ENCODE measurements at places on chromosomes 4 and X. TPM values are rescaled to one million over a fixed set of nuclear protein-coding genes. Genes with fewer than 3 reads are reported as not detected.

Gene GNRHR
- not detected for total RNA-seq

Gene SSX4
- total RNA-seq = not detected

Gene PRSS12
- not detected for total RNA-seq

- no peaks in the 10 kb centered on the region for H3K36me3 ChIP-seq
- no peak overlapping the region for H3K4me3 ChIP-seq
- H3K27me3 ChIP-seq = no peaks in the 10 kb centered on the region
- DNase-seq = no peak
- H3K27ac ChIP-seq = no peak overlapping the region
These were observed 37.3 kb downstream of the TSC22D3 start for GRCh38 chrX:107738272-107738671.

- H3K4me3 ChIP-seq = no peak overlapping the region
- no peak for DNase-seq
- H3K36me3 ChIP-seq = no peaks in the 10 kb centered on the region
These were observed 24.2 kb upstream of the ARHGEF9 start for GRCh38 chrX:63809173-63809572.

- no peaks in the 10 kb centered on the region for H3K27me3 ChIP-seq
- no peaks in the 10 kb centered on the region for H3K36me3 ChIP-seq
- H3K4me1 ChIP-seq = no peaks in the 10 kb centered on the region
- H3K4me3 ChIP-seq = no peak overlapping the region
These were observed 50.4 kb downstream of the ABLIM2 start for GRCh38 chr4:8108261-8108660.

GRCh38 chr4:10212400-10212799 is 95.8 kb upstream of the WDR1 start:
- no peaks in the 10 kb centered on the region for H3K36me3 ChIP-seq
- no peak for DNase-seq

Gene GASK1B
- 0.29 TPM for total RNA-seq

- H3K27ac ChIP-seq = no peak overlapping the region
- H3K36me3 ChIP-seq = no peaks in the 10 kb centered on the region
- DNase-seq = no peak
- H3K4me1 ChIP-seq = no peaks in the 10 kb centered on the region
- no peaks in the 10 kb centered on the region for H3K27me3 ChIP-seq
- no peak overlapping the region for H3K4me3 ChIP-seq
These were observed 1511.1 kb downstream of the TECRL start for GRCh38 chr4:62898115-62898514.

- H3K4me1 ChIP-seq = no peaks in the 10 kb centered on the region
- no peaks in the 10 kb centered on the region for H3K27me3 ChIP-seq
- H3K27ac ChIP-seq = no peak overlapping the region
- H3K4me3 ChIP-seq = no peak overlapping the region
- H3K36me3 ChIP-seq = no peaks in the 10 kb centered on the region
- DNase-seq = peak; percentile 15
These were observed 27.3 kb downstream of the PRDX4 start for GRCh38 chrX:23694606-23695005.

Gene SLC34A2
- total RNA-seq = not detected

DNA sequence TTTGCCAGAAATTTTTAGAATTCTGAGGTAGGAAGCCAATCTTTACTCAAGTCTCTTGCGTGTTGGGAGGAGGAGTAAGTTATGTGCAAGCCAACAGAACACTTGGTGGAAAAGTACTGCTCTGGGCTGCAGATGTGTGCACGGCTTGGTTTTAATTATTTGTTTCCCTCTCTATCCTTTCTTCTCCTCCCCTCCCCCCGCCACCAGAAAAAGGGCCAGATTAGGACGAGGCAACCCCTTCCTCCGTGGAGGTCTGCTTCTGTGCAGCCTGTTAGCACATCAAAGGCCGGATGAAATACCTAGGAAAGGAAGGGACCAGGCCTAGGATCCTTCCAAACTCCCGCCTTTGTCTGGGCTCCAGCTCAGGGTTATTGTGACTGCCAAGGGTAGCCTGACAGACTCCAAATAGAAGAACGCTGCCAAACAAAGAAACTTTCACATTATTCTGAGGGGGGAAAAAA is 1.0 kb upstream of the PGRMC1 start:
- H3K36me3 ChIP-seq = no peaks in the 10 kb centered on the region
- no peak for DNase-seq
- peaks cover 17% of the 10 kb centered on the region for H3K4me1 ChIP-seq
- no peaks in the 10 kb centered on the region for H3K27me3 ChIP-seq
- no peak overlapping the region for H3K4me3 ChIP-seq

Gene USP17L27
- not detected for total RNA-seq

- H3K4me3 ChIP-seq = no peak overlapping the region
- no peaks in the 10 kb centered on the region for H3K36me3 ChIP-seq
- H3K27me3 ChIP-seq = no peaks in the 10 kb centered on the region
- H3K4me1 ChIP-seq = no peaks in the 10 kb centered on the region
These were observed 276.5 kb downstream of the PPP4R3C start for GRCh38 chrX:27186671-27187070.

- no peak overlapping the region for H3K27ac ChIP-seq
- no peaks in the 10 kb centered on the region for H3K27me3 ChIP-seq
- no peak for DNase-seq
- H3K4me1 ChIP-seq = peaks cover 8% of the 10 kb centered on the region
- H3K4me3 ChIP-seq = no peak overlapping the region
These were observed 4.2 kb upstream of the ZXDB start for GRCh38 chrX:57587607-57588006.

DNA sequence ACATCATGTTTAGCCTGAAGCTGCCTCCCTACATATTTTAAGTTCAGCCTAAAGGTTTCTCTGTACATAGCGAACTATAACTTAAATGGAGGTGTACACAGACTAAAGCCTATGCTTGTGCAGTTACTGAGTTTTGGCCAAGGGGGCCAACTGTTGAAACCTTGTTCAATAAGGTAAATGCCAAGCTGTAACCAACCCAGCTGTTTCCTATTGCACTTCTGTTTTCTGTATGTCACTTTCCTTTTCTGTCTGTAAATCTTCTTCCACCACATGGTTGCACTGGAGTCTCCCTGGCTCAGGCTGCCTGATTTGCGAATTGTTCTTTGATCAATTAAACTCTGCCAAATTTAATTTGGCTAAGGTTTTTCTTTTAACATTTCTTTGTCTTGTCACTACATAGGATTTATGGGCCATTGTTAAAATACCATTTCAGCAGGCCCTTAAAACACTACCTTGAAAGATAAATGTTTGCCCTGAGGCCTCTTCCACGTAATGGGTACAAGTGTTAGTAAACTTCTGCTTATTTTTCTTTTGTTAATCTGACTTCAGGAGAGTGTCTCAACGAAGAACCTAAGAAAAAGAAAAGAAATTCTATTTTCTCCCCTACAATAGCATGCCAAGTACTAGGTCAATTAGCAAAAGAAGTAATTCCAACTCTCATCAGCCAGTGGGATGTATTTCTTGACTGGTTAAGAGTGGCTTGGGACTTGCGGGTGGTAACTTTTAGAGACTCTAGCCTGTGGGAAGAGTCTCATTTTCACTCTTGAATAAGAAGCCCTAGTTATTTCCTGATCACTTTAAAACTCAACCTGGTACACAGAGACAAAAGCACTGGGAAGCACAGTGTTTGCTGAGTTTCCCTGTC is 45.7 kb upstream of the PRSS12 start:
- H3K36me3 ChIP-seq = no peaks in the 10 kb centered on the region
- no peaks in the 10 kb centered on the region for H3K4me1 ChIP-seq
- no peaks in the 10 kb centered on the region for H3K27me3 ChIP-seq
- H3K4me3 ChIP-seq = no peak overlapping the region
- no peak for DNase-seq

GRCh38 chrX:35351212-35351611 is 408.6 kb downstream of the FAM47B start:
- no peaks in the 10 kb centered on the region for H3K4me1 ChIP-seq
- no peak overlapping the region for H3K4me3 ChIP-seq
- H3K27me3 ChIP-seq = no peaks in the 10 kb centered on the region
- H3K27ac ChIP-seq = no peak overlapping the region
- H3K36me3 ChIP-seq = no peaks in the 10 kb centered on the region
- DNase-seq = no peak

DNA sequence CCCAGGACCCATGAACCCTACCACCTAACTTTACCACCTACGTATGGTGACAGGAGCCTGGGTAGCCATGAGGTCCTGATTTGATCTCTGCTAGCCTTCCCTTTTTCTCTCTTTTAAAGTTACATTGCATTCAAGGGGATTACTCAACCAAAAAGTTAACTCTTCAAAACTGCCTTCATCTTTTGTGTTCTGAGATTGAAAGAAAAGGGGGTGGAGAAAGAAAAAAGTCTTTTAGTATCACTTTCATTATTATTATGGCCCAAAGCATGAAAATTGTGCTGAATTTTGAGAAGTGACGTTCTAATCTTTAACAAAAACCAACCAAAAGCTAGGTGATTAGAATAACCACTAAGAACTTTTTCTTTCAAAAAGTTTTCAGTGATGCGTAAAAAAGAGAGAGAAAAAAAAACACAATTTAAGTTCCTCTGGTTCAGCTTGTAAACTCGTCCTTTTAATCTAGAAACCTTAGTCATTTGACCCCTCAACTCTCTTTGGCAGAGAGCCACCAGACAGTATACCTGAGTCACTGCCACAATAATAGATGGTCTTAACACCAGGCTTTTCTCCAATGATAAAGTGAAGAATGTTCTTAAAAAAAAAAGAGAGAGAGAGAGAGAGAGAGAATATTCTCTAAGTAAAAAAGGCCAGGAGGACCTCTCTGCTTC is 347.4 kb upstream of the FGF13 start:
- no peaks in the 10 kb centered on the region for H3K27me3 ChIP-seq
- DNase-seq = no peak
- no peak overlapping the region for H3K4me3 ChIP-seq

Gene PSAPL1
- not detected for total RNA-seq

DNA sequence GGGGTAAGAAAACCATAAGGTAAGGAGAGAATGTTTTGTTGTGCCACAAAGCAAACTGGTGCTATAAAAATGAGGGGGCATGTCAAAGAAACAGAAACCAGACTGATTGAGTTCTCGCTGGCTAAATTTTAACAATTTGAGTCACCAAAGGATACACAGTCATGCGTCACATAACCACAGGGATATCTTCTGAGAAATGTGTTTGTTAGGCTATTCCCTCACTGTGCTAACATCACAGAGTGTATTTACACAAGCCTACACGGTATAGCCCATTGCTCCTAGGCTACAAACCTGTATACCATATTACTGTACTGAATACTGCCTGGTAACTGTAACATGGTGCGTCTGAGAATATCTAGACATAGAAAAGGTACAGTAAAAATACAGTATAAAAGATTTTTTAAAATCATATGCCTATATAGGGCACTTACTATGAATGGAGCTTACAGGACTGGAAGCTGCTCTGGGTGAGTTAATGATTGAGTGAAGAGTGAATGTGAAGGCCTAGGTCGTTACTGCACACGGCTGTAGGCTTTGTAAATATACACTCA is 50.1 kb downstream of the FBXW7 start:
- no peak overlapping the region for H3K4me3 ChIP-seq
- no peaks in the 10 kb centered on the region for H3K36me3 ChIP-seq
- H3K4me1 ChIP-seq = peaks cover 19% of the 10 kb centered on the region
- DNase-seq = peak; percentile 30

GRCh38 chr4:15562623-15563022 is 92.5 kb downstream of the FBXL5 start:
- H3K36me3 ChIP-seq = no peaks in the 10 kb centered on the region
- H3K27me3 ChIP-seq = no peaks in the 10 kb centered on the region
- DNase-seq = no peak
- H3K27ac ChIP-seq = no peak overlapping the region
- H3K4me3 ChIP-seq = no peak overlapping the region

GRCh38 chr4:163148466-163149336 is 18.0 kb downstream of the NAF1 start:
- peaks cover 5% of the 10 kb centered on the region for H3K36me3 ChIP-seq
- DNase-seq = no peak
- no peak overlapping the region for H3K4me3 ChIP-seq
- no peaks in the 10 kb centered on the region for H3K27me3 ChIP-seq
- H3K27ac ChIP-seq = no peak overlapping the region
- H3K4me1 ChIP-seq = no peaks in the 10 kb centered on the region

Gene MND1
- 21.6 TPM for total RNA-seq

Gene P2RY8
- 47.1 TPM for total RNA-seq

GRCh38 chr4:102449751-102450352 is 51.3 kb upstream of the NFKB1 start:
- no peaks in the 10 kb centered on the region for H3K27me3 ChIP-seq
- no peaks in the 10 kb centered on the region for H3K36me3 ChIP-seq
- H3K4me3 ChIP-seq = no peak overlapping the region
- no peak overlapping the region for H3K27ac ChIP-seq

DNA sequence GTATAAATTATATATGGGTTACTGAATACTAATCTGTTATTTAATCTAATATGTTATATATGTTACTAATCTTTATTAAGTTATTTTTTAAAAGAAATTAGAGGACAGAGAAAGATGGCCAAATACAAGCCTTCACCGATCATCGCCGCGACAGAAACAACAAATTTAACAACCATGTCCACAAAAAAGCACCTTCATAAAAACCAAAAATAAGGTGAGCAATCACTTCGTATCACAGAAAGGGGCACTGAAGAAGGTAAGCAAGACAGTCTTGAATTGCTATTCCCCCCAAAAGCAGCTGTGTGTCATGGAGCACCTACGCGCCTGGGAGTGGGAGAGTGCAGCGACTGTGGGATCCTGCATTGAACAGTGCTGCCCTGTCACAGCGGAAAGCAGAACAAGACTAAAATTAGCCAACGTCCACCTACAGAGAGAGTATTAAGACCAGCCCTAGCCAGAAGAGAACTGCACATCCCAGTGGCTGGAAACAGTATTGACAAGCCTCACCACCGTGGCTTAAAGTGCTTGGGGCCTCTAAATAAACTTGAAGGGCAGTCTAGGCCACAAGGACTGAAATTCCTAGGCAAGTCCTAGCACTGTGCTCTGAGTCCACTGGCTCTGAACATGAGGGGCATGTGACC is 38.5 kb downstream of the LRBA start:
- no peak for DNase-seq
- no peak overlapping the region for H3K4me3 ChIP-seq
- H3K27me3 ChIP-seq = no peaks in the 10 kb centered on the region
- H3K36me3 ChIP-seq = no peaks in the 10 kb centered on the region
- peaks cover 18% of the 10 kb centered on the region for H3K4me1 ChIP-seq

- DNase-seq = no peak
- no peak overlapping the region for H3K27ac ChIP-seq
- no peaks in the 10 kb centered on the region for H3K4me1 ChIP-seq
- no peak overlapping the region for H3K4me3 ChIP-seq
These were observed 18.0 kb downstream of the ZRSR2 start for GRCh38 chrX:15808254-15808653.

Gene CT47B1
- total RNA-seq = not detected

- H3K4me1 ChIP-seq = no peaks in the 10 kb centered on the region
- no peak for DNase-seq
- H3K27me3 ChIP-seq = no peaks in the 10 kb centered on the region
These were observed 10.1 kb downstream of the PSAPL1 start for GRCh38 chr4:7424553-7425111.

Gene NUP62CL
- 1.8 TPM for total RNA-seq

- H3K27me3 ChIP-seq = no peaks in the 10 kb centered on the region
- H3K4me1 ChIP-seq = peaks cover 51% of the 10 kb centered on the region
- H3K36me3 ChIP-seq = no peaks in the 10 kb centered on the region
- DNase-seq = no peak
- no peak overlapping the region for H3K27ac ChIP-seq
These were observed 26.5 kb upstream of the CYBB start for GRCh38 chrX:37753384-37753783.
